ENCODE measurements at places on chromosomes 16 and 17.
A peak's percentile ranks its signal among the peaks of the same experiment; 100 is the strongest.

- no peak for DNase-seq
Measured at GRCh38 chr16:50751528-50751927, 9.6 kb downstream of the CYLD start.

GRCh38 chr17:77109764-77110359 lies 30.9 kb upstream of the SEC14L1 start:
- no peak for DNase-seq

DNA sequence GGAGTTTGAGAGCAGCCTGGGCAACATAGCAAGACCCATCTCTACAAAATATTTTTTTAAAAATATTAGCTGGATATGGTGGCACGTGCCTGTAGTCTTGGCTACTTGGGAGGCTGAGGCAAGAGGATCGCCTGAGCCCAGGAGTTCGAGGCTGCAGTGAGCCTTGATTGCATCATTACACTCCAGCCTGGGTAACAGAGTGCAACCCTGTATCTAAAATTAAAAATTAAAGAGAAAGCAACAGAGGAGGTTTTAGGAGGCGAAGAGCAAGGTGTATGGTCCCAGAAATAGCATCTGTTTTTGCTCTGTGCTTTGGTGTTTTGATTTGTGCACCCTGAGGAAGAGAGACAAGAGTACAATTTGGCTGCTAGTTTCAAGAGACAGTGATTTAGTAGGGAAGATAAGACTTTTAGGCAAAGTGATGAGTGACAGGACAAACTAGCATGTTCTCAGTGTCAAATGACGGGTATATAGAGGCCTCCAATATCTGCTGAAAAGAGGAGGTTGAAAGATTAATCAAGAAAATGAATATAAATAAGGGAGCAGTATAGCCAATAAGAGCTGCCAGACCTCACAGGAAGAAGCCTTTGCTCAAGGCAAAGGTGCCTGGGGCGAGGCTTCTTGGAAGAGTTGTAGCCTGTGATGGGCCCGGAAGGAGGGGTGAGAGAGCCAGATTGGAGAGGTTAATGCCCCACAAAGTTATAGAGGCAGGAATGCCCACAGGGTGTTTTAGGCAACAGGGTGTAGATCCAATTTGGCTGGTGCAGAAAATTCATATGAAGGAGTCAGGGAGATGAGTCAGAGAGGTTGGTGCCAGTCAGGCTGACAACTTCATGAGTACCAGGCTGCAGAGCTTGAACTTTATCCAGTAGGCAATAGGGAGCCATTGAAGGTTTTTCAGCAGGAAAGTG lies 11.4 kb downstream of the HLF start:
- DNase-seq, result no peak

GRCh38 chr17:4583782-4584100 lies 588 bp upstream of the SMTNL2 start:
- DNase-seq, result no peak

DNA sequence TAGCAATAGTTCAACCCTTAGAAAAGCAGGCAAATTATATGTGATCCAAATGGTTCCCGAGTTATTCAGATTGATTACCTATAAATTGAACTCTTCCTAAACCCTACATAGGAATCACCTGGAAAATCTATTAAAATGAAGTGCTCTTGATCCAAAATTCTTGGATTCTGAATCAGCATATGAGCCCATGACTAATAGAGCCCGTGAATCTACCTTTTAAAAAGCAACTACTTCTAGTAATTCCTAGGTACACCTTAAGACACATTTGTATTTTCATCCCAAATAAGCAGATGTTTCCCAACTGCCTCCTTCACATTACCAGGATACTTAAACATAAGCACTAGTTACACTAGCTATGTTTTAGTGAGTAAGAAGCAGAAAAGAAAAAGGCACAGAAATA lies 1171.0 kb upstream of the GOT2 start:
- DNase-seq, result no peak

DNA sequence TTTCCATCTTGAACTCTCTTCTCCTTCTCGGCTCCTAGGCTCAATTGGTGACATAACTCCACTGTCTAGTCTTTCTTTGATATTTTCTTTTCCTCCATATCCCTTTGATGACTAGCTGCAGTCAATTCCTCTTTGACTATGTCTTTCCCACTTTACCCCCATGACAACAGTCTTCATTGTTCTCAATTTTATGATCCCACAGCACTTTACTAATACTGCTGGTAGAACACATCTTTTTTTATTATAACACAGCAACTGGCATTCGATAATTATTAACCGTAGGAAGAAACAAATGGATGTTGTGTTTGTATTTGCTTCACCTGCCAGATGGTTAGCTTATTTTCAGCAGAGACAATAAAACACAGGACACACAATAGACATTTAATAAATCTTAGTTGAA lies 1.3 kb downstream of the KRTAP3-3 start:
- DNase-seq, result no peak

DNA sequence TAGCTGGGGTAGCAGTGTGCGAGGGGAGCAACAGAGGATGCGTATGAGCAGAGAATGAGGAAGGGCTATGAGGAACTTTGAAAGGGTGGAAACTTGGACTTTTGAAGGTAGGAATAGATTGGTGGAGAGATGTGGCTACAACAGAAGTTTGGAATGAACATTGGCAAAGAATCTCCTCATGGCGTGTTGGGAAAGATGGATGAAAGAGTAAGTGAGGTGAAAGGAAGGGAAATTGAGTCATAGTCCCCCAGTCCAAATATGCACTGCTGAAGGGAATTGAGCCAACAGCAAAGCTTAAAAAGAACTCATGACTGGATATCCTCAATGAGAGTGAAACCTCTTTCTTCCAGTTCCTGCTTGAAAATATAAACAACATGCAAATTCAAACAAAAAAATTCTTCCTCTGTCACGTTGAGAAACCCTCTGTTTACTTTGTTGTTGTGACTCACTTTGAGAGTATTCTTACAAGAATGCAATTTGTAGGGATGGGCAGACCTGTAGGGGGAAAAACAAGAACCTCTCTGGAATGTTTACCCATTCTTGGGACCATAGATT lies 313.2 kb upstream of the KCNJ16 start:
- DNase-seq, result no peak

- DNase-seq, result peak; percentile 39
Measured at GRCh38 chr17:39903158-39903884, 15.1 kb downstream of the GSDMB start.

DNA sequence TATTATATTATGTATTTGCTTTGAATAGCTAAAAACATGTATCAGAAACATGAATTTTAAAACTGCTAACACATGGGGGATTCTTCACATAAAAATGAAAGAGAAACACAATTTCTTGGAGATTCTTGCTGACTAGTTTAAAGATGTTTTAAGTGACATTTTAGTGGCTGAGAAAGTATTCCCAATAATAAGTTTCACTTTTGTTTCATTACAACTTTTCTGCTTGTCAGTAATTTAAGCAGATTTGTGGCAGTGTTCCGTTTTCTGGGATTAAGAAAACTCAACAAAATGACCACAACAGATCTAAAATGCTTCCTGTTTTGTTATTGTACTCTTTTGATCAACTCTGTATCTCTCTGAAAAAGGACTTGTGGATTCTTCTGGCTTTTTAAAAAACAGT lies 75.9 kb downstream of the NLK start:
- no peak for DNase-seq

GRCh38 chr17:9170336-9170735 lies 149.0 kb downstream of the NTN1 start:
- no peak for DNase-seq

GRCh38 chr17:35765756-35766488 lies 5.2 kb downstream of the C17orf50 start:
- DNase-seq, result no peak

DNA sequence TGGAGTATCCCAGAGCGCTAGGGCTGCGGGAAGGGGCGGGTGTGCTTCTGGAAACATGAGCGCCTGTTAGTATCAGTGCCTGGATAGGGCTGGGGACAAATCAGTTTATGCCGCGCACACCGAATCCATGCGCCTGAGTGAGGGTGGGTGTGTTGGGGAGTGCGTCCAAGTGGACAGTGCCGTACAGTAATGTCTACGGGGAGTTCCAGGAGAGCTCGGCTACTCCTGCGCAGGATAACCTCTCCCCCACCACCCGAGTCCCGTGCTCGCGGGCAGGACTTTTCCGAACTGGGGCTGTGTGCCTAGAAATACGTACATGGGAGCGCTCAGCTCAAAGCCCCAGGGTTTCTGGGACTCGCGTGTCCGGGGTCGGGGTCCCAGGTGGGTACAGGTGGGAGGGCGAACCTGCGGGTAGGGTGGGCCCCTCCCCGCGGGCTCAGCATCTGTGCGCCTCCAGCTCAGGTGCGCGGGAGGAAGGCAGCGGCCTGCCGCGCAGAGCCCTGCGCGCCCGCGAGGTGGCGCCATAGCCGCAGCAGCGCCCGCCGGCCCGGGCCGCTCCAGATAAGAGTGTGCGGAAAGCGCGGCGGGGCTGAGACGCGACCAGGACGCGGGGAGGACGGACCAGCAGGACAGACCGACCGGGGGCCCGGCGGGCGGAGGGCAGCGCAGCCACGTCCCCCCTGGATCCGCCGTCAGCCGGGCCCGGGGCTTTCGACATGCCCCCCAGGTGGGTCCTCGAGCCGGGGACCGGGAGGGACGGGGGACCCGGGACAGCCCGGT lies at the start of gene HIC1:
TSS of gene HIC1 (plus strand) at position 592 of the 780 bp plus-strand sequence. CDS start 1,588 bp downstream, outside the sequence.
- peak; percentile 35 for DNase-seq

DNA sequence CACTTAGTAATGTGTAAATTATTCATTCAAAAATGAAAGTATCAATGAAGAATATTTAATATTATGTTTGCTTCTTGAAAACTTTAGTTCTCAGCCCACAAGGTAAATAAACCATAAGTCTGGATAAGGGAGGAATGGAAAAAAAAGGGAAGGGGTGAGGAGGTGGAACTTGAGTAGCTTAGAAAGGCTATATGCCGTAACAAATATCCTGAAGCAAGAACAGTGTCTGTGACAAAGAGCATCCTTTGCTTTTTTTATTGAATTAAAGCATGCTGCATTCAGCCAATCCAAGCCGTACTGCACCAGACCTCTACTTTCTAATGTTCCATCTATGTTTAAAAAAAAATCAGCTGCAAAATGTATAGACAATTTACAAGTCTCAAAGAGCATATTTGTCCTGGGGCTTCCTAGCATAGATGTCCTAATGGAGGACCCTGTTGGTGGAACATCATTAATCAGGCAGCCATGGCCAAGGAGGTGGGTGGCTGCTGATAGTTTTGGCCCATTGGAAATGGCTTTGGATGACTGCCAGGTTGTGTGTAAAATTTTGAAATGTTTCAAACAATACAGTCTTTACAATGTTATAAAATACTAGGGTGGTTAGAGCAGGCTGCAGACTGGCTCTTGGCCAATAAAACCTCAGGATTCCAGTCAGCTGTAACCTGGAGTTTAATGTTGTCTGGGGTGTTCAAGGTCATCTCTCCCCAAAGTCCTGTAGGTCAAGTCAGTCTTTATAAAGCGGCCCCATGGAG lies 895.8 kb upstream of the SOX9 start:
- DNase-seq, result no peak

DNA sequence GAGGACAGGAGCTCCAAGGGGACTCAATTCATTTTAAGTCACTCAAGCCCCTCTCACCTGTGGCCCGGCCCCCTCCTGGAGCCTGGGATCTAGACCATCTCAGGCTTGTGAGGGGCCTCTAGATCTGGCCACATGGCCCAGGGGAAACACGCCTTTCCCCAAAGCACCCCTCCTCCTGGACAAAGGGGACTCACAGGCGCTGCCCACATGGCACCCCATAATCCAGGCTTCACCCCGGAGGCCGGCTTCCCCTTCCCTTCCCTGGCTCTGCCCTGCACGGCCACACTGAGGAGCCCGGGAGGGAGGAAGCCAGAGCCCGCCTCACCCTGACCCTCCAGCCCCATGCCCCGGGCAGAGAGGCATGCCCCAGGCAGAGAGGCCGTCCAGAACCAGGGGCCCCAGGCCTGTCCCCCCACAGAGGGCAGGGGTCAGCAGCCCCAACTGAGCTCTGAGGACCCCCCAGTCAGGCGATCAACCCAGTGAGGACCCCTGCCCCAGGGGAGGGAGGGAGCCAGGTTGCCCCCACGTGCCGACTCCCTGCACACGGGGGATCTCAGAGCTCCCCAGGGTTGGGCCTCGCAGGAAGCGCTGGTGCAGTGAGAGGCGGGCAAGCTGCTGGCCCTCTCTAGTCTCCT lies 10.9 kb downstream of the HS3ST6 start:
- DNase-seq, result no peak

- DNase-seq, result no peak
Measured at GRCh38 chr17:58587713-58588117, 73.3 kb upstream of the MTMR4 start.

- peak; percentile 54 for DNase-seq
Measured at GRCh38 chr16:71723537-71724319, 773 bp downstream of the PHLPP2 start.

GRCh38 chr16:22014271-22014873 lies 6.5 kb downstream of the MOSMO start:
- no peak for DNase-seq

DNA sequence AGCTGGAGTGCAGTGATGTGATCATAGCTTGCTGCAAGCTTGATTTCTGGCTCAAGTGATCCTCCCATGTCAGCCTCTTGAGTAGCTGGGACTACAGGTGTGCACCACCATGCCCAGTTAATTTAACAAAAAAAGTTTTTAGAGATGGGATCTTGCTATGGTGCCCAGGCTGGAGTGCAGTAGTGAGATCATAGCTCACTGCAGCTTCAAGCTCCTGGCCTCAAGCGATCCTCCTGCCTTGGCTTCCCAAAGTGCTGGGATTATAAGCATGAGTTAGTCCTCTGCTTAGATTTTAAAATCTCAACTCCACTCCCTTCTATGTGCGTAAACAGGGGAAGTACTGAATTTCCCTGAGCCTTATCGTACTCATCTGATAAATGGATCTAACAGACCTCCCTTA lies 6.3 kb downstream of the RABEP2 start:
- DNase-seq, result no peak

GRCh38 chr17:28335201-28335958 lies at the start of the genes IFT20 and TNFAIP1:
TSS of gene IFT20 (minus strand) at chr17:28335472. CDS start at chr17:28331985, 3,487 bp downstream.
TSS of gene TNFAIP1 (plus strand) at chr17:28335761. CDS start at chr17:28339522, 3,761 bp downstream.
- DNase-seq, result peak; percentile 93

DNA sequence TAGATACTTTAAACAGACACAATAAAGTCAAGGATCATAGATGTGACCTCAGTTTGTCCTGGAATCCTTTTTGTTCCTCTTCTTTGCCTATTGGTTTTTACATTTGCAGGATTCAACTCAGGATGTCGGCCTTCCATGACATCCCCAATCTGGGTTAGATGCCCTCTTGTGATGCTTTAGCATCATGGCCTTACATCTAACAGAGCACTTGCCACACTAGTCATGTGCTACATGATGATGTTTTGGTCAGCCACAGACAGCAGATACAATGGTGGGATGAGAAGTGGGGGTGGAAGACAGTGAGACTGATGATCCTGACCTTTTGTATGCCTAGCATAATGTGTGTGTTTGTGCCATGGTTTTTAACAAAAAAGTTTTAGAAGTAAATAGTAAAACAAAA lies 1.8 kb upstream of the SYNRG start:
- DNase-seq, result no peak

DNA sequence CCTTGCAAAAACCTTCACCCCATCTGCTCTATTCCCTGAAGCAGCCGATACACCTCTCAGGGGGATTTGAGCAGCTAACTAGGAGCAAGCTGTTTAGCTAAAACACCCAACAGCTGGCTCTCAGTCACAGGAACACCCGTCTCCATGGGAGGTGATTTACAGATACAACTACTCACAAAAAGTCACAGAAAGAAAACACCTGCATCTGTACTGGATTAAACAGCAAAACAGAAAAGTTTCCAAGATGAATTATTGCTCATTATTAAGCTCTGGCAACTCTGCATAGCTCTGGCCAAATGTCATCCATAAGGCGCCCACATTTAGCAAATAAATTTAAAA lies 22.3 kb downstream of the GJC1 start:
- DNase-seq, result no peak
